ENCODE measurements at places on chromosomes 5 and 9.

GRCh38 chr5:97797994-97798451 lies 615.0 kb upstream of the RIOK2 start:
- no peak for DNase-seq

- DNase-seq = no peak
Measured at GRCh38 chr5:68251804-68252522, 36.4 kb downstream of the PIK3R1 start.

GRCh38 chr9:82021198-82021597 lies 32.6 kb downstream of the SPATA31D1 start:
- no peak for DNase-seq

- DNase-seq = no peak
Measured at GRCh38 chr5:74638970-74639806, 1.3 kb downstream of the ENC1 start.

DNA sequence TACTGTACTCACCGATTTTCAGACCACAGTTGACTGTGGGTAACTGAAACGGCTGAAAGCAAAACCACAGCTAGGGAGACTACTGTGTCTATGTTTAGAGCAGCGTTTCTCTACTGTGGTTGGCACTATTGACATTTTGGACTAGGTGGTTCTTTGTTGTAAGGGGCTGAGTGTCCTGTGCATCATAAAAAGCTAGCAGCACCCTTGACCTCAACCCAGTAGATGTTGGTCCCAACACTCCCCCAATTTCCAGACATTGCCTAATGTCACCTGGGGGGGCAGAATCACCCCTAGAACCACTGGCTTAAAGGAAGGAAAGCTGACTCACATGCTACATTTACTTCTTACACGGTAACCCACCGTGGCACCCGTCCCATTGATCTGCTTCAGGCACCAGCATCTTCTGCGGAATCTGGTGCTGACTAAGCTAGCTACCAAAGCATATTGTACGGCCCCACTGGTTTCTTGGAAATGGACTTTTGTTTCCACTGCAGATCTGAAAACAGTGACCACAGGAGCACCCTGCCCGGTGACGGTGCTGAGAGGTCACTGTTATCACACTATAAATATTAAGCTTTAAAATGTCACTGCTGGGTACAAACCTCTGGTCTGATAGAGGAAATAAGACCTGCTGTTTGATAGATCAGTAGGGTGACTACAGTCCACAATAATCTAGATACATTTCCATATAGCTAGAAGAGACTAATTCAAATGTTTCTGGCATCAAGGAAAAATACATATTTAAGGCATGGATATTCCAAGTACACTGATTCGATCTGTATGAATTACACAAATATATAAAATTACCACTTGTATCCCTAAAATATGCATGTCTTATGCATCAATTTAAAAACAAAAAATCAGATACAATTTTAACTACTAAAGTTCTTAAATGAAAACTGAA lies 151.4 kb downstream of the HSD17B3 start:
- DNase-seq = no peak

DNA sequence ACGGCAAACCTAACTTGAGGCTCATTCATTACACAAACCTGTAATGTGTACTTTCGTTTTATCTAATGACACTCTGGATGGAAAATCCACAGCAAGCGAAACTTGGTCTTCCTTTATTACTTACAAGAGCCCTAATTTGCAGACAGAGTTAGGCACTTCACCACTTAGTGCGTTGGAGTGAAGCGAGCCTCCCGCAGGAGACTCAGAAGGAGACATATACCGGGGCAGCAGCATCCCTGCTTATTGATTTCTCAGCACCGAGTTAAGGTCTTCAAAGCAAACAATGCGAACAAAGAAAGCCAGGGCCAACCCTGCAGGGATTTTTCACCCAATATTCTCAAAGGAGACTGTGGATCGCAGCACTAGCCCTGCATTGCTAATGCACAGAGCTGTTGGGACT lies 28.6 kb downstream of the LSM11 start:
- DNase-seq = no peak

DNA sequence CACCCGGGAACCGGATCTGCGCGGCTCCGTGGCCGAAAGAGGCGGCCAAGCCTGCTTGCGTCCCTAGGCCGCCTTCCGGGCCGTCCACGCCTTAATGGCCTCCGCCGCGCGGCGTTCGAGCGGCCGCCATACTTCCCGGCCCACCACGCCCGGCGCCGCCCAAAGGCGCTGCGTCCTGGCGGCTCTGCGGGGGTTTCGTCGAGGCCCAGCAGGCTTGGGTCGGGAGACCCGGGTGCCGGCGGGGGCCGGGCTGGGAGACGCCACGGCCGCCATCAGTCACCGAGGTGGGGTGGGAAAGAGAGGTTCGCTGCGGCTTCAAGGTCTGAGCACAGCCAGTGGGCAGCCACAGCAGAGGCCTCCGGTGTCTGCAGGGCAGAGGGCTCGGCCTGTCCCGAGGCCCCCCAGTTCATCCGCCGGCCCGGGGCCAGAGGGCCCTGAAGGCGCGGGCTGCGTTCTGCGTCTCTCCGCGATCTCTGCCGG lies 545.8 kb upstream of the CDH10 start:
- no peak for DNase-seq

- no peak for DNase-seq
Measured at GRCh38 chr9:133612816-133613215, 3.6 kb upstream of the FAM163B start.

- no peak for DNase-seq
Measured at GRCh38 chr5:175823731-175824525, 47.5 kb upstream of the CPLX2 start.

DNA sequence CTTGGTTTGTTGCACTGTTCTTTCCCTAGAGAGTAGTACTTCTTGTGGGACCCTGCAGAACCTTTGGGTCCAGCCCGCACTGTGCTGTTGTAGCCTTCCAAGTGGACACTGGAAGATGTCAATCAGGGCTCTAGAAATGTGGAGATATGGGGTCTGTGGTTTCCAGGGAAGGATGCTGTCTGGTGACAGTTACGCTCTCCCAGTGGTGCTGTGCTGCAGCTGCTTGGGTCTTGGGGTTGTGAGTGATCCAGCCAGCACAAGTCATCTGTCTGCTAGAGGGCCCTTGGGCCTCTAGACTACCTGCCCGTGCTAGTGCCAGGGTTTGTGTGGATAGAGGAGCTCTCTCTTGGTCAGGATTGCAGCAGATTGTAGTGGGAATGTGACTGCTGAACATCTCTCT lies 484.5 kb downstream of the DMAC1 start:
- no peak for DNase-seq

- no peak for DNase-seq
Measured at GRCh38 chr5:77200663-77201062, 9.8 kb upstream of the PDE8B start.

GRCh38 chr5:167539747-167540146 lies 751.7 kb upstream of the WWC1 start:
- no peak for DNase-seq

DNA sequence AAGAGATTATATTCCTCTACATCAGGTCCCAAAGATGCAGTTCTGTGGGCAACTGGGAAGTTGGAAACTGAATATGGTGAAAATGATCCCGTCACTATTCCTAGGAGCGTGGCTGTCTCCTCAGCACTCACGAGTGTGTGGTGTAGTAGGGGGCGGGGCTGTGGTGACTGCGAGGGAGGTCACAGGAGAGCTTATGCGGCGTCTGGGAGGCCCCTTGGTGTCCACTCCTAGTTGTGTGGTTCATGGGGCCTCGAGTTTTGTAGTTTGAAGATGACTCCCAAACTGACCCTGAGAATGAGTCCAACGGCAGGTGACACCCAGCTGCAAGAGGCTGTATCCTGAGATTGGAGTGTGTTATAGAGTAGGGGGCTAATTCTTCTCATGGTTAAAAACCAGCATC lies 68.2 kb downstream of the MVB12B start:
- no peak for DNase-seq

DNA sequence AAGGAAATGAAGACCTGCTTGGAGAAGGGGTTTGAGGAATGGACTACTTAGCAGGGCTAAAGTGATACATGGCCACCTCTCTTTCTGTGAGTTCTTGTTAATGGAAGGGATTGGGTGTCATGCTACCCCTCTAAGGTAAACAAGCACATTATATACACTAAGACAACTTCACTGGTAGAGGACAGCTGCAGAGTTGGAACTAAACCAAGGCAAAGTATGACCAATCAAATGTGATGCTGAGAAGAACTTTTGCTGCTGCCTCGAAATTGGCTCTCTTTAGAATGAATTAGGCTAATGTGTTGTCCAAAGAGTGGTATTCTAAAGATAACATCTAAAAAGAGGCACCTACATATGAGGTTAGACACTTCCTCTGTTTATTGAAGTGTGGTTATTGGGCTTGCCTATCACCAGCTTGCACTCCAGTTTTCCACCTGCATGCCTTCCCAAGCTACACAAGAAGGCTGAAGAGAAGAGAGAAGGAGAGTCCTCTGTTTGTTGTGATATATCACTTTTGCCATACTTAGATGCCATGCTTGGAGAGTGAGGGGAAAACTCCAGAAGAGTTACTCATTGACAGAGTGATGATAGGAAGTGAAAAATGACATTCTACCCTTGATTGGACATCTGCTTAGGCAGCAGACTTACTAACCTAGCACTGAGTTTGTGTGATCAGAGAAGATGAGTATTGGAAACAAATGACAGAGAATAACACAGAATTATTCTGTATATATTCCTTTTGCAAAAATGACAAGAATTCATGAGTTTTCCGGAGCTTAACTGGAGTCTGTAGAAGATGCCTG lies 536.1 kb downstream of the ZNF608 start:
- DNase-seq = no peak

DNA sequence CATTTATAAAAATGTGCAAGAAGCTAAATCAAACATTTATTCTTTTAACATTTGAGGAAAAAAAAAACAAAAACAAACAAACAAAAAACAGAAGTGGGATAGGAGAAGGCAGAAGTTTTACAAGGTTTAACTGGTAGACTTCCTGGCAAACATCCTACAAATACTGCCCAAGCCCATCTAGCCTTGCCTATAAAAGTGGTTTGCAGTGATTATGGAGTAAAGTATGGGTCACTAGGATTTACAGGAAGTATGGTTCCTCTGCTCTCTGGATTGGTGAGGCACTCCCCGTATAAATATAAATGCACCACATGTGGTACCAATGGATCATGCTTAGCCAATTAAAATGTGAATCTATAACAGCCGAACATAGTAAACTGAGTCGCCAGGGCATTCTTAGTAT lies 291.9 kb downstream of the EDIL3 start:
- no peak for DNase-seq

GRCh38 chr9:123127512-123128075 lies 94.1 kb downstream of the GPR21 start:
- no peak for DNase-seq

GRCh38 chr9:129731477-129732085 lies 21.3 kb downstream of the PTGES start:
- no peak for DNase-seq

- no peak for DNase-seq
Measured at GRCh38 chr5:109141222-109142200, 268.3 kb downstream of the PJA2 start.

GRCh38 chr5:42880496-42881150 lies 68.9 kb upstream of the SELENOP start:
- DNase-seq = no peak

DNA sequence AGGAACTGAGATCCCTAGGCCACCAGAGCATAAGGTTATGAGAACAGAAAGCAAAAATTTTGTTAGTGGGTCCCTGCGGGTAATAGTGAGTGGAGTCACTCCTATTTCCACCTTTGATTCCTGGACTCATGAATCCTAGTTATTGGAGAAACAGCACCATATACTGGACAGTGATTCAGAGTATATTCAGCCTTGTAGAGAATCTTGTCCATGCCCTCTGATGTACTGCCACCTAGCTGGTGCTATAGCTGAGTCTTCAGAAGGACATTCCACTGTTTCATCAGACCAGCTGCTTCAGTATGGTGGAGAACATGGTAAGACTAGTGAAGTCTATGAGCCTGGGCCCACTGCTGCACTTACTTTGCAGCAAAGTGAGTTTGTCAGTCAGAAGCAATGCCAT lies 25.0 kb upstream of the ITGA2 start:
- no peak for DNase-seq

DNA sequence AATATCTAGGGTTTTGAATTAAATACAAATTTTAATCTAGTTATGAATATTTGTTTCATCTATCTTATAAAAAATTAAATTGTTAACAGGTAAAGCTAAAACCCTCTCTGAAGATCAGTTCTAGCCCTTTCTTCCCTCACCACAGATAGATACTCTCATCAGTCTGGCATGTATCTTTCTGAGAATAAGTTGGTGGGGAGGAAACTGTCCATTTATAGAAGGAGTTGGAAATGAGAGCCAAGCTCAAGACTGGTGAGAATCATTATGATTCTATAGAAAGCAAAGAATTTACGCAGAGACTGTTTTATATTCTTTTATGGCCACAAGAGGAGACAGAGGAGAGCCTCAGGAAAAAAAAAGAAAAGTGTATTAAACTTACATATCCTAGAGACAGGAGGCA lies 59.0 kb downstream of the STARD4 start:
- no peak for DNase-seq

GRCh38 chr5:115377468-115378217 lies 81.2 kb upstream of the CCDC112 start:
- DNase-seq = no peak
